Esophagus mucosa (tissue), 1 donor: ENCODE measurements at places on chromosomes 5 and 9.

DNA sequence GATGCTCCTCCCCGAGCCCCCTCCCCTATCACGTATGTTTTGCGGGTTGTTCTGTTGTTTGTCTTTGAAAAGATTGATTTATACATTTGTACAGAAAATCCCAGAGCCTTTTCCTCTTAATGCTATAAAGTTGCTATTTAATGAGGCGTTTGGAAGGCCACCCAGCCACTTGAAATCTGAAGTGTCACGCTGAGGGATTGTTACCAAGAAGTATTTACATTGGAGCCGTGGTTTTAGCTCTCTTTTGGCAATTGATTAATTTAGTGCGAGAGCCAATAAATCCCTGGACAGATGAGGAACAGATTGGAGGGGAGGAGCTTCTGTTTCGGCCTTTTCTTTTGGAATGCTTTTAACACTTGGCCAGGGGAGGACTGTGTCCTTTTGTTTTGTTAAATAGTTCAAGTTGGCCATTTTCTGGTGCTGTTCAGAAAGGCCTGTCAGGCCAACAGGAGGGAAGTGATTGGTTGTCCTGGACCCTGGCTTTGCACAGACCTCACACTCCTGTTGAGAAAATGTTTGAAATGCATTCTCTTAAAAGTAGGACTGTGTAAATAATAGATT lies 250.2 kb downstream of the PDZD2 start:
- no peak for ATAC-seq

DNA sequence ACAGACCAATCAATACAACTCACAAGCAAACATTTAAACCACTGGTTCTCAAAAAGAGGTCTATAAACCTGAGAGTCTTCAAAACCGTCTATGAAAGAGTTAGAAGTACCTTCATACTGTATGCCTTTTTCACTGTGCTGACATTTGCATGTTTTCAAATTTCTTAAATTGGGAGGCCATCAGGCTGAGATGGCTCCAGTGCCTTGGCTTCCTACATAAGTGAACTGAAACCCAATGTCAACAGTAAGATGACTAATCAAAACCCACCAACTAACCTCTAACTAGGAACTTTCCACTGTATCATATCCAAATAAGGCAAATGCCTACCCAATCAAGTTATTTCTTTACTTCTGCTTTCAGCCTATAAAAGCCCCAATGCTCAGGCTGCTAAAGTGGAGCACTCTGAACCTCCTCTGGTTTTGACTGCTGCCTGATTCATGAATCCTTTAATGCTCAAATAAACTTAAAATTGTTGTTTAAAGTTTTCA lies 35.1 kb downstream of the FAM13B start:
- no peak for ATAC-seq

DNA sequence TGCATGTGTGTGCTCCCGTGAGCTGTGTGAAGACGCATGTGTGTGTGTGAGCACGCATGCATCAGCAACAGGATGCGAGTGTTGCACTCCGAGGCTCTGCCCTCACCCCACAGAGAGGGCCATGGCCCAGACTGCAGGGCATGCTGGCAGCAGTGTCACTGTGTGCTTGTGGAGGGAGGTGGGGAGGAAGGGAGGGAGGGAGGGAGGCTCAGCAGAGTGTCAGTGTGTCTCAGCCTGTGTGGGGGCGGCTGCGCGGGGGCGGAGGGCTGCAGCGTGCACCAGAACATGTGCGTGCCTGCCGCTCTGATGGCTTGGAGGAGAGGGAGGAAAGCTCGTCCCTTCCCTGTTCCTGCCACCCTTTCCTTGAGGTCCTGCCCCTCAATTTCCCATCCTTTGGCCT lies 5.3 kb downstream of the CAMK2A start:
- no peak for ATAC-seq

DNA sequence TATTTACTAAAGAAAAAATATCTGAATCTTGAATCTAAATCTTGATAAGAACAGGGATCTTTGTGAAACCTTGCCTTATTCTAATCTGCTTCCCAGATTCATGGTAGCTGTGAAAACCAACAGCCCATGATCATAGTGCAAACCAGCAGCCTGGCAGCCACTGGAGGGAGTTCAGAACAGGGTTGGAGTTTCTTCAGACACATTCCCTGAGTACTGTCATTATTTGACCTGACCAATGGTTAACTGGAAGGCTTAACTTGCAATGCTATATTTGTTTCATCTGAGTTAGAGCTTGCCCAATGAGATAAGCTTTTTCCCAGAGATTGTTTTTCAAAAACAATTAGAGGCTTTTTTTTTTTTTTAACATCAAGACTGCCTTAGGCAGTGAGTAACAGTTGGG lies 47.8 kb downstream of the LOX start:
- no peak for ATAC-seq
